T-helper 22 cell (primary cell): ENCODE measurements at places on chromosomes 5 and 9.

- peak; percentile 44 for DNase-seq
Measured at GRCh38 chr5:139389701-139390638, at the start of gene MZB1. MZB1 (minus strand) TSS chr5:139389913; CDS start chr5:139389856, 57 bp downstream.

DNA sequence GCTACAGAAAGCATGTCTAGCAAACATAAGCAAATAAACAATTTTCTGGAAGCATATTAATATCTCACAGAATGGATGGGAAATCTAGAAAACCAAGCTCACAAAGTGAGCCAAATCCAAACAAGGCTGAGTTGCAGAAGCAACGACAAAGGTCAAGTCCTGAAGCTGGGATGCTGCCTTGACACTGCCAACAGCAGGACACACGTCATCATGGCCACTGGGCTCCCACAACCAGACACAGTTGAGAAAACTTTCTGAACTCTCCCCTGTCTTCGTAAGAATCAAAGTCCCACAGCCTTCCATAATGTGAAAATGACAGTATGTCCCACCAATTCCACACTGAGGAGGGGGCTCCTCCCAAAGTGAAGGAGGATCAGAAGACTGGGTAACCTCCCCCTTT is 37.6 kb downstream of the EPB41L4A start:
- DNase-seq: no peak

- DNase-seq: no peak
Measured at GRCh38 chr9:69657269-69657668, 14.9 kb downstream of the APBA1 start.

DNA sequence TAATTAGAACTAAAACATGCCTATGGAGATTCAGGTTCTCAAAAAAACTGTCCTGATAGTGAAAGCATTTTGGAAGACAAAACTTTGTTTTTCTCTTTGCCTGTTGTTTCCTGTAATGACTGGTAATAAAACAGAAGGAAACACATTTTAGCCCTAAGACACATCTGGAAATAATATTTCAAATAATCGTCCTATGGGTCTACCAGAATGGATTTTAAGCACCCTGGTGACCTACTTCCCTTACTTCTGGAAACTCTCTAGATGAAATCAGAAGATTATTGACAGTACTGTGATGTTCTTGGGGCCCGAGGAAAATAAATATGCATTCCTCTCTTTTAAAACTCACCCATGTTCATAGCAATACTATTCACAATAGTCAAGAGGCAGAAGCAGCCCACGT is 110.1 kb upstream of the TLE4 start:
- DNase-seq: no peak

GRCh38 chr5:138884094-138884493 is 9.0 kb upstream of the LRRTM2 start:
- no peak for DNase-seq

- no peak for DNase-seq
Measured at GRCh38 chr9:123686829-123687192, 243.1 kb downstream of the DENND1A start.

DNA sequence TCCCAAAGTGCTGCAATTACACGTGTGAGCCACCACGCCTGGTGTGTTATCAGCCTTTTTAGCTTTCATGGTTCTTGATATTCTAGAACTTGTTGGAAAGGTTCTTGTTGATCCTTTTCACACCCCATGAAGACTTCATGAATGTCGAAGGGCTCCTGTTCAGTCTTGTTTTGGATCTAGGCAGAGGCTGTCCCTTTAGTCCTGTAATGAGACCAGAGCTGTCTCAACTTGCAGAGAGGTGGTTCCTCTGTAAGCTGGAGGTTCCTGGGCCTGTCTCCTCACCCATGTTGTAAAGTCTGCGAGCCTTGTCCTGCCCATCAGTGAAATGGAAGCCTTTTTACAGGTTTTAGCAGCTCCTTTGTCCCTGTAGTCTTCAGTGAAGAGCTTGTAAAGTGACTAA is 38.2 kb downstream of the PRRC2B start:
- no peak for DNase-seq

DNA sequence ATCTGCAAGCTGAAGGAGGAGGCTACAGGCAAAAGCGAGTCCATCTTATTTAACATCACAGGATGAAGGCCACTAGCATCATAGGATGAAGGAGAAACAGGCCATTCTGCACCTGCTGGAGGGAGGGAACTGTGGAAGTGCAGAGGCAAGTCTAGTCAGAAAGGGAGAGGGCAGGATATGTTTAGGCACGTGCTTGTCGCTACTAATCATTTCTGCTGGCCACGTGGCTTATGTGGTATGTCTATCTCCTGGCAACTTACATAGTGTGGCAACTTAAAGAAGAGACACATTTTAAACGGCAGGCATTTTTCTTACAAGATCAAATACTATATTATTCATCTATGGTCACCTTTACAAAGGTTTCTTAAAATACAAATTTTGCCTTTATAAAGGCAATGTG is 74.0 kb downstream of the GNAQ start:
- no peak for DNase-seq

GRCh38 chr9:93268551-93269314 is 84.8 kb downstream of the WNK2 start:
- DNase-seq: no peak

- no peak for DNase-seq
Measured at GRCh38 chr9:22165144-22165543, 156.0 kb upstream of the CDKN2B start.

- no peak for DNase-seq
Measured at GRCh38 chr5:2433086-2433485, 318.4 kb downstream of the IRX2 start.

- no peak for DNase-seq
Measured at GRCh38 chr5:133499895-133500294, 112.4 kb downstream of the FSTL4 start.

GRCh38 chr5:145948921-145949320 is 12.5 kb downstream of the SH3RF2 start:
- DNase-seq: no peak

- no peak for DNase-seq
Measured at GRCh38 chr9:20236676-20237075, 385.6 kb downstream of the MLLT3 start.

GRCh38 chr5:34411470-34412346 is 244.4 kb upstream of the RAI14 start:
- DNase-seq: no peak

- DNase-seq: no peak
Measured at GRCh38 chr5:56817263-56818014, 2.1 kb downstream of the MAP3K1 start.

DNA sequence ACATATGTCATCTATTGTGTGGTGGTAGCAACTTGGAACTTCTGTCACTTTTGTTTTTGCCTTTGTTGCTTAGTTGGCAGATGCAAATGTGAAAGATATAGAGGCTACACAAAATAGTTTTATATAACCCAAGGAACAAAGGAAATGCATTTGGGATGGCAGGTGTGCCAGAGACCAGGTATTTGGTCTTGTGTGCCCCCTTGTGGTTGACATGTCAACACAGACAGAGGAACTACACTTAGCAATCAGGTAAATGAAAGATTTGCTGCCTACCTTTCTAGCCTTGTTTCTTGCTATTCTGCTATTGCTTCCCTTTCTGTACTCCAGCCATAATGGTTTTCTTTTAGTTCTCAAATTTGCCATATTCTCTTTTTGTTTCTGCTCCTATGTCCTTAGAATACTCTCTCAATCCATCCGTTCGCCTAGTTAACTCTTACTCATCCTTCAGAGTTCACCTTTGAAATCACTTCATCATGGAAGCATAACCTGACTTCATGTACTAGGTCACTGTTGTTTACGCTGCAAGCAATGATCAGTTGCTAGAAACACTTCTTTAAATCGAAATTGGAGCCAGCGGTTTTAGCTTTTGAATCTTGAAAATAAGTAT is 119.5 kb downstream of the TRPM3 start:
- no peak for DNase-seq
